ENCODE measurements at places on chromosomes 7 and 10.

DNA sequence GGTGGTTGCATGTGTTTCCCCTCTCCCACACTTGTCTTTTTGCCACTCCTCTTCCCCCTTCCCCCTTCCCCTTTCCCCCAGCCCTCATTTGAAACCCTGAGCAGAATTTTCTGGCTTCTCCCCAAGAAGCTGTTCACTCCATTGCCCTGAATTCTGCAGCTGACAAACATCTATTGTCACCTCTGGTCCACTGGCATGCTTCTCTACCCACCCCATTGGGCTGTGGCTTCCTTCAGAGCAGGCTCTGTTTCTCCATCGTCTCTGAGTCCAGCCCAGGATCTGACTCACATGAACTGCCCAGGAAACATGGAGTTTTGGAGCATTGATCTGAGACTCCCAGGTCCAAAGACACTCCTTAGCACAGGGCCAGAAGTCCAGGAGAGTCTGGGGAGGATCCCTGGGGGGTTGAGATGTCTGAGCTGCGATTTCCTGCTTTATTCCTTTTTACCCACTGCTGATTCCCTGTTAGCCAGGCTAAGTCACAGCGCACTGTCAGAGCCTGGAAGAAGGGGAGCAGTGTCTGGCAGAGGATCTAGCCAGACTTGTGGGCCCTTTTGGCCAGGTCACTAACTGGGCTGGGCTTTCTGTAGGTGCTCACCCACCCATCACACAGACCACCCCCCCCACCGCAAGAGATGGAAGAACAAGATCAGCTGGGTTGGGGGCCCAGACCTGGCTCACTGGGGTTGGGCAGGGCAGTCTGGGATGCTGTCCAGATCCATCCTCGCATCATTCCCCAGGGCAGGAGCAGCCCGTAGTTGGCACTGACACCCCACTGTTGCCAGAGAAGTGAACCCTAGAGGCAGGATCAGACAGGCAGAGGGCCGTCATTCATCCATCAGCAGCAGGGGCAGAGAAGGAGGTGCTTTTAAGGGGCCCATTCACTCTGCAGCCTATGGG lies 3.5 kb downstream of the CHAT start:
- no peak for DNase-seq

DNA sequence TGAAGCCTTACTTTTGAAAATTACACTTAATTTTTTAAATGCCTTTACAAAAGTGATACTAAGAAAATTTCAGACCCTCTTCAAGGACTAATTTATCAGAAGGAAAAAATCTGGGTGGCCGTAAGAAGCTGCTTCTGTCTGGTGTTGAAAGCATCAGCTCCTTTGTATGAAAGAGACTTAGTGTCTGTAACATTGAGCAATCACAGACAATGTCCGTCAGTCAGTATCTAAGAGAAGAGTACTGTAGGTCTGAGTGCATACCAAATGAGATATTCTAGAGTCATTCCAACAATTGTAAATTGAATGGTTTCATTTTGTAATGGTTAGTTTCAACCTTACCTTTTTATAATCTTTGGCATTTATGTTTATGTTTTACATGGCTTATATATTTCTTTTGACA lies 11.1 kb upstream of the MDFIC start:
- DNase-seq: no peak

DNA sequence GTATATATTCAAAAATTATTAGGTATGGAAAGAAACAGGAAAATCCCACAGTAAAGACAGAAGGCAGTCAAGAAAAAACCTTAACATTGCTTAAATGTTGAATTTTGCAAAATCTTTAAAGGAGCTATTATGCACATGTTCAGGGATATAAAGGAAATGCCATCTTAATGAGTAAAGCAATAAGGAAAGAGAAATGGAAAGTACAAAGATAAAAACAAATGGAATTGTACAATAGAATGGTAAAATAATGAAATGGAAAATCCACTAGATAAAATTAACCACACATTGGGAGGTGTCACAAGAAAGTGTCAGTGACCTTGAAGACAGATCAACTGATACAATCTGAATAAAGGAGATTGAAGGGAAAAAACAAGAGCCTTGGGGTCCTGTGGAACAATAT lies 82.0 kb downstream of the KIF20B start:
- DNase-seq: no peak

GRCh38 chr7:151019130-151019447 lies 5.2 kb downstream of the ATG9B start:
- DNase-seq: no peak

DNA sequence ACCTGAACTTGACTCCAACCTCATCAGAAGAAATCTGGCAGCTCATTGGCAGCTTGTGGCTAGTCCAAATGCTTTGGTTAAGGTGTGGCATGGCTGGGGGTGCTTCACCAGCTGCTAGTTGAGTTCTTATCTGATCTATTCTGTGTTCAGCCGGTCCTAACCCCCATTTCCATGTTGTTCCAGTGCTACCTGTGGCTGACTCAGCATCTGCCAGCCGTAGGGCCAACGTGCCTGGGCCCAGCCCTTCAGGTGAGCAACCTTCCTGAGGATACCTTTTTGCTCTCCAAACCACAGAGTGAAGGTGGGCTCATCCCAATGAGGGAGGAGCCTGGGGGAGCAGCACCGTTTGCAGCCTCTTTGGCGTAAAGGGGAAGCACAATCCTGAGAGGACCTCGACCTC lies 46.8 kb upstream of the C10orf120 start:
- no peak for DNase-seq

DNA sequence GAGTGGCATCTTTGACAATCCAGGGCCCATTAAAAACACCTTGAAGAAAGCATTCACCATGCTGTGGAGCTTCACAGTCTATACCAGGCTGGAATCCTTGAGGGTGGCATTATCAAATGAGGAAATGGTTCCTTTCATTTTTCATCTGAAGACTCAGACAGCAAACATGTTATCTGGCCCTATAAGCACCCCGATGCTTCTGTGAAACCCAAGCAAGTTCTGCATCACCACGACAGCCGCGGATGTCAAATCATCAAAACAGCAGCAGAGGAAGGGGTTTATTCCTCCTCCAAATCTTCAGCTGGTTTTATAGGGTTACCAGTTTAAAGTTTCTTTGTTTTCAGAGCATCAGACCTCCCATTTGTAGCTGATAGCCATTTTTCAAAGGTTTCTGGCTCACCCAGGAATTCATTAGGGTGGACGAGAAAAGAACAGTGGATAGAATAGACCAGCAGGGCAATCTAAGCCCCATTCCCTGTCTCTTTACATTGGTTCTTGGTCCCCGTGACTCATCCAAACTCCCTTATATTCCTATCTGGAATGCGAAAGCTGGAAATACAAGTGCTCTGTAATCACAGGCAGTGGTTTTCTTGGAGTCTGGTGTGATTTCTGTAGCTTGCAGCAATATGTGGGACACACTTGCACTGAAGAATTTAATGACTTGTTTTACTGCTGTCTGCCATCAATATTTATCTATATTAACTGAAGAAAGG lies 217.9 kb downstream of the SKAP2 start:
- DNase-seq: no peak

GRCh38 chr10:86849181-86849894 lies 92.9 kb downstream of the BMPR1A start:
- no peak for DNase-seq

DNA sequence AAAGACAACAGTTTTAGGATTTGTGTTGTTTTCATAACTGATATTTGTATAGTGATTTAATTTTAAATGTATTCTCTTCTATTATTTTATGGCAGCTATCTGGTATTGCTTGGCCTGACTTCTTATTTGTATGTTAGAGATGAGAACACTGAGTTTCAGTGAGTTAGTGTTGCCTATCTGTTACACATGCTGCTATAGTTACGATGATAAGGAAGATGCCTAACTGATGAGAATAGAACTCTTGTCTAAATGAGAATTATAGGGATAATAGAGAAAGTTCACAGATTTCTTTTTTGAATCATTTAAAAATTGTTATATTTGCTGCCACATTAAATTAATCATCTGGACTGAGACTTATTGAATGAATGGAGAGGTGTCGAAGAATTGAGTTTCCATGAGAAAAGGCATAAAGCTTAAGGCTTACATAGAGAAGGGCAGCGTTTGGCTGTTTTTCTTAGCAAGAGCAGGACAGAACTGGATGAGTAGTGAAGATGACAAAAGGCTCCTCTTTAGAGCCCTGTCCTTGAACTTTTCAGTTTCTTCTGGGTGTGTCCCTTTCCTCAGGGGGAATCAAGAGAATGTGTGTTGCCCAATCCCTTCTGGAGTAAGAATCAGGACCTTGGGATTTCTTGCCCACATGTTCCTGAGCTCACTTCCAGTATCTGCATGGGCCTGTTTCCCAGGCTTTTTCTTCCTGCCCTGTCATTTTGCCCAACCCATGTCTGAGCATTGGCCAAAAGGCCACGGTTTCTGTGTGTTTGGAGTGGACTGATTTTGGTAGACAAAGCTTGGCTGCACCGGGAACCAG lies 195.6 kb upstream of the CSTF2T start:
- no peak for DNase-seq

- no peak for DNase-seq
These were observed 133.3 kb upstream of the SAMD8 start for GRCh38 chr10:74977913-74978847.

DNA sequence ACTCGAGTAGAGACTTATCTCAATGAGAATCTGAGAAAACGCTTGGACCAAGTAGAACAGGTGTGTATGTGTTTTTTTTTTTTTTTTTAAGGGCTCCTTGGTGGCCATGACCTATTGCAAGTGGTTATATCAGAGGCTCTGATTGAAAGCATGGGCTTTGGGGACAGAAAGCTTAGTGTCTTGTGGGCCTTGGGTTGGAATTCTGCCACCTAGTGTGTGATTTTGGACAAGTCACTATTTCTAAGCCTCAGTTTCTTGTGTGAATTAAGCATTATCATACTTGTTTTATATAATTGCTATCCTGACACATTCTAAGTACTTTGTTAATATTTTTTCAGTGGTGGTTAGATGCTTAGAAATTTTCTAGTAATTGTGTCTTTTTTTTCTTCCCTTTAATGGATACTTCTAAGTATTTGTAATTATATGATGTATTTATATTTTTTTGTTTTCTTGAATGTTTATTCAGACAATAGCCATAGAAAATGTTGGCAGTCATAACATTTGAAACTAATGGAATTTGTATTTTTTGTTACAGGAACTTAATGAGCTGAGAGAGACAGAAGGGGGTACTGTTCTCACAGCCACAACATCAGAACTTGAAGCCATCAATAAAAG lies 33.1 kb downstream of the SMC3 start:
- DNase-seq: peak; percentile 68

DNA sequence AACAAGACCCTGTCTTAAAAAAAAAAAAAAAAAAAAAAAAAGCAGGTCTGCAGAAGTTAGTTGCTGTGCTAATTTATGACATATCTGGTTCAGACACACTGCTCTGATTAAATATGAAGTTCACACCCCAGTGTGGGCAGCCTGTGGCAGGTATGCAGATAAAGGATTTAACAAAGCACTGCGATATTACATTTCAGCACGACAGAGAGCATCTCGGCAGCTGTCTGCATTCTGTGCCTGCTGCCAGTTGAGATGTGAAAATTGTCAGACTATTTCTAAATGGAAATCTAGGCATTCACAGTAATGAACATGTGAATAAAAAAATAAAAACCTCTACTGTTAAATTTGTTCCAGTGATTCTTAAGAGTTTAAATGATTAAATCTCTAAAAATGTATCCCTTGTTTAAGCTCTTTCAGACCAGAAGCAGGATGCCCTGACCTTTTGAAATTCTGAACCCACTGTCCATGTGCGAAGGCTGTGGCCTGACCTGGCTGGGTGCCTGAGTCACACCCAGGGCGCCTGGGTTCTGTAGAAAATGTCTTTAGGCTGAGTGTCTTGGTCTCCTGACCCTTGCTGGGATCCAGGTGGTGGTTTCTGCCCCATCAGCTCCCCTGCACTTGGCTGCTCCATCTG lies 272.9 kb downstream of the WDR37 start:
- DNase-seq: no peak

GRCh38 chr7:101560856-101561255 lies 68.2 kb downstream of the MYL10 start:
- DNase-seq: no peak

DNA sequence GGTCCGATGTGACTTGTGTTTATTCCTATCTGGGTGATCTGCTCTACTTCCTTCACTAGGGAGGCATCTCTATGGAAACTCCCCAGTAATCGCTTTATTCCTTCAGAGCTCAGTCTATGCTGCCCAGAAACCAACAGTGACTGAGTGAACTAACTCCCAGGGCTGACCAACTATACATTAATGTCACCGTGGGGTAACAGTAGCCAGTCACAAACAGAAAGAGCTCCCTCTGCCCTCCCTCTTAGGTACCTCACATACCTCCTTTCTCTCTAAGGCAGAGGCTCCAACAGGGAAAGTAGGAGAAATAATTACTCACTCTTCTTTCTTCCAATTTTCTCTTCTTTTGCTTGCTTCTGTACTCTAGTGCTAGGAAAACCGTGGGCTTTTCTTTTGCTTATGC lies 855.0 kb downstream of the REEP3 start:
- no peak for DNase-seq

GRCh38 chr10:116765648-116766081 lies 23.3 kb upstream of the HSPA12A start:
- DNase-seq: peak; percentile 79

DNA sequence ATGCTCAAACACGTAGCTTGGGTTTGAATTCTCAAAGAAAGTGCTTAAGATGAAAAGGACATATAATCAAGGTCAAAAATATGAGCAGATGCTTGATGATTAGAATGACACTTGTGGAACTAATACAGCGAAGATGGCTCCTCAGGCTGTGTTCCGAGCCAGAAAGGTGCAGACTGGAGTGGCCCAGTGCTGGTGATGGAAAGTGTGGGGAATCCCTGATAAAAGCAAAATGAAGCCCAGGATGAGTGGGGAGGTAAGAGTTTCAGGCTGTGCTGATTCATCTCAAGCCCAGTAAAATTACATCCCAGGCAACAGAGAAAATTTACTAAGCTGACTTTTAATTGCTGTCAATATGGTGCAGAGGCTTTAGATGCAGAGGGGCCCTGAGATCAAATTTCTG lies 77.8 kb upstream of the IKZF1 start:
- DNase-seq: no peak

- DNase-seq: no peak
These were observed 24.0 kb upstream of the DPYSL4 start for GRCh38 chr10:132162590-132163277.

- DNase-seq: peak; percentile 20
These were observed 56.3 kb downstream of the PDZD8 start for GRCh38 chr10:117318909-117319308.

GRCh38 chr10:86152911-86153310 lies 213.7 kb downstream of the GRID1 start:
- no peak for DNase-seq

Measured in suppressor macrophage treated with lipopolysaccharide for 1 hour (primary cell).